Right lung (tissue), 10 donors: ENCODE measurements at places on chromosomes 2 and 18. TPM values are rescaled to one million over a fixed set of nuclear protein-coding genes. Genes with fewer than 3 reads are reported as not detected.

Gene INHA
- 1.6 TPM for polyA plus RNA-seq

DNA sequence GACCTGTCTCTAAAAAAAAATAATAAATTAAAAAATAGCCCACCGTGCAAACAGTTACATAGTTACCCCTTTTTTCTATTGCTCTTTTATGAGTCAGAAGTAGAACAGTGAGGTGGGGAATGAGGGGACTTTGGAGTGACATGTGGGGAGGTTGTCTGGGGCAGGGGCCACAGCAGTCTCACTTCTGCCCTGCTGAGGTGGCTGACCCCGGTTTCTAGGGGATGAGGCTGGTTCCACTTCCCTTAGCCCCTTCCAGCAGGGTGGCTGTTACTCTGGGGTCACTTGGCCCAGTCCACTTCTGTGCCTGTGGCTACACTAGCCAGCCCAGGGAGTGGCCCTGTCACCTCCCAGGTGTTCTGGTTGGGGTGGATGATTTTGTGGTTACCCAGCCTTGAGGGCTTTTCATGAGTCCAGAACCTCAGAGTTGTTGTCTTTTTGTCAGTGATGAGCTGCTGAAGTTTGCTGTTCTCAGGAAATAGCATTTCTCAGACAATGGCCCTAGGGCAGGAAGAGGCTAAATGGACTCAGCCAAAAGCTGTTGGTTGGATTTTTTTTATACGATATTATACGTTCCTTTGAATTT is 28.0 kb upstream of the SCLY start:
- no peak for DNase-seq

Gene COLEC12
- polyA plus RNA-seq: 119 TPM

DNA sequence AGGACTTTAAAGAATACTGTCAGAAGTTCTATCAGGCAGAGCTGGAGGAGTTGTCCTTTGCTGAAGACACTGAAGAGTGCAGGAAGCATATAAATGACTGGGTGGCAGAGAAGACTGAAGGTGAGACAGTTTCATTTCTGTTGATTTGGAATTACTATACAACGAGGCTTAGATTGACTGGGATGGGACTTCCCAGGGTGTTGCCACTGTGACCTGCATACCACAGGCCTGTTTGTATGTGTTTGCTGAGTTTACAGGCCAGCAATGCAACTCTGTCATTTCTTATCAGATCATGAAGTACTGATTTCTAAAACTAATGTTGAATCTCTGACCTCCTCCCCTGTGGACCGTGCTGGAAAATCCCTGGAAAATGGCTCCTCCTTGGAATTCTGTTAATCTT is 11.8 kb downstream of the SERPINB8 start:
- DNase-seq: no peak

Gene CROCC2
- polyA plus RNA-seq: 0.95 TPM
